ENCODE measurements at places on chromosomes 16 and 17.

DNA sequence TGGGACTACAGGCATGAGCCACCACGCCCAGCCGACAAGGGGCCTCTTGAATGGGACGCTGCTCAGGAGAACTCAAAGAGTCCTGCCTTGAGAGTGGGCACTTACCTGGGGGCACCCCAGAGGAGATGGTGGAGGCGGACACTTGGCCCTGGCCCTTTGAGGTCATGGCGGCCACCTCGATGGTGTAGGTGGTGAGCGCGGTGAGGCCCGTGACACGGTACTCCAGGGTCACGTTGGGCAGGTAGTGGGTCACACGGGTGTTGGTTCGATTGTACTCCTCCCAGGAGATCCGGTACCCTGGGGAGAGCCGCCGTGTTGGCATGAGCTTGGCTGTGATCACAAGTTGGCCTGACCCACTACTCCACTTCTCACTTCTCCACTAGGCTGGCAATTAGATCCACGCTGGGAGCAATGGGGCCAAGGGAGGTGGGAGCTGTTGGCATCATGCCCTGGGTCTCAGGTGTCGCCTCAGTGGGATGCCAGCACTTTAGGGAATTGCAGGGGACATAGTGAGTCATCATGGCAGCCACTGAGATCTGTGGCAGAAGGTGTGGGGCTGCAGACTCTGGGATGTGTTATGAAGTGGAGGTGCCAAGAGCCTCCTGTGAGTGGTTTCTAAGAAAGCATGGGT lies 89.2 kb upstream of the CDC42EP4 start:
- DNase-seq, result no peak

DNA sequence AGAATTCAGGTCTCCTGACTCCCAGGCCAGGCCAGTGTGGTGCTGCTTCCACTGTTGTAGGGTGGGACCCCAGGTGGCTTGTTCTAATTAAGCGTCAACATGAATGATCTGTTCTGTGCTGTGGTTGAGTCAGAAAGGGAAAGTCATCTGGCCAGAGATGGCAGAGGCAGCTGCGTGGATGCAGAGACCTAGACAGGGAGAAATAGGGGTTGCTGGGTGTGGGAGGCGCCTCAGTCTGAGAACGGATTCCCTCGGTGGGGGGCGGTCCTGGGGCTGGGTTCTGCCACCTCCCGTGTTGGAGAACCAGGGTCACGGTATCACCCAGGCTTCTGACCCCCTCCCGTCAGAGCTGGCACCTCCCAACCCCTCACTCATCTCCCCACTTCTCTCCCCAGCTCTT lies 5.6 kb downstream of the FBRS start:
- DNase-seq, result no peak

DNA sequence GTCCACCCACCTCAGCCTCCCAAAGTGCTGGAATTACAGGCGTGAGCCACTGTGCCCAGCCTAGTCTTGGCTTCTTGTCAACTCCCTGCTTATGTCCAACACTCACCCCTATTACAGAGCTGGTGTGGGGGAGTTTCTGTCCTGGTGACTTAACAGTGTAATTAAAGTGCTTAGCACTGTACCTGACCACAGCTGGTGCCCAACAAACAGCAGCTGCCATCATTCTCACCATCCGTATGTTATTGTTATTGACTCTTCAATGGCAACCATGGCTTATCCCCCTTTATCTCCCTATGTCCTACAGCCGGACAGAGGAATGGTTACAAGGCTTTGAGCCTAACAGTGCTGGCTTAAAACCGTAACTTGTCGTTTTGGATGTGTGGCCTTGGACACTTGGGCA lies 17.0 kb upstream of the BRCA1 start:
- DNase-seq, result no peak

DNA sequence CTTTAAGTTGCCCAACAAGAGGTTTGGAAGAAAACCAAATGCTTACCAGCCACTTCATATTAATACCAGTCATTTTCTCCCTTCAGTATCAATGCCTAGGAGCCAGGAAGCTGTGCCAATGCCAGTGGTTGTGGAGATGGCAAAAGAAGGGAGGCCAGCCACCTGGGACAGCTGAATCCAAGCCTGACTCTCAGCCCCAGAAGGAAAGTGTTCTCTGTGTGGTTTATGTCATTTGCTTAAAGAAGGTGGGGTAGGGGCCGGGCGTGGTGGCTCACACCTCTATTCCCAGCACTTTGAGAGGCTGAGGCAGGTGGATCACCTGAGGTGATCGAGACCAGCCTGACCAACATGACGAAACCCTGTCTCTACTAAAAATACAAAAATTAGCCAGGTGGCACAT lies 13.4 kb downstream of the C17orf78 start:
- no peak for DNase-seq

- DNase-seq, result peak; percentile 59
Observed at GRCh38 chr17:10683853-10684252, 13.5 kb downstream of the SCO1 start.

GRCh38 chr16:5018793-5019192 lies 14.9 kb downstream of the NAGPA start:
- DNase-seq, result no peak

DNA sequence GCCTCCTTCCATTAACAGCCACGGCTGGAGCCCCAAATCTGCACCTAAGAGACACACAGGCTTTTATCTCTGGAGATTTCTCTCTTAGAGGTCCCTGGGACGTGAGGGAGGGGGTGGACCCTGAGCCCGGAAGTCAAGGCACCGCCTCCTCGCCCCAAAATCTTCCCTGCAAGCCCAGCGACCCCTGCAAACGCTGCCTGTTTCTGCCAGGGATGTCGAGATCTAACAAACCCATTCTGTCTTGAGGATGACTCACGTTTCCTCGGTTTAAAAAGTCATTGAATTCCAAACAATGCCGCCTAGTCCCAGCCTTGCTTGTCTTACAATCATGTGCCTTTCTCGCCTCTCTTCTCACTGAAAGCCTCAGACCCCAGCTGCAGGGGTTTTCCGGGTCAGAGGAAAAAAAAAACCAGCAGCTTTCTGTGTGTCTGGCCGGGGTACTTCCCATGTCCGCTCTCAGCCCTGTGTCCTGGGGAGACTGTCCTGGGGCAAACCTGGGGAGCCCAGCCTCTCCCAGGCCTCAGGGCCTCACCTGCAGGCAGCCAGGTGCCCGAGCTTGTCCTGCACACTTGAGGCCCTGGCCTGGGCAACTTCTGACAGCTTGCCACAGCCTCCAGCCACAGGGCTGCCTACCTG lies 15.4 kb downstream of the ARL2BP start:
- peak; percentile 65 for DNase-seq

All from suppressor macrophage treated with lipopolysaccharide for 1 hour (primary cell).